HepG2 (cell line): ENCODE measurements at places on chromosomes 12 and 14. TPM values are rescaled to one million over a fixed set of nuclear protein-coding genes. Genes with fewer than 3 reads are reported as not detected.

BIN2 gene
- not detected in 2 replicates for polyA plus RNA-seq

POTEM gene
- polyA plus RNA-seq = not detected in 2 replicates

CCDC177 gene
- not detected in 2 replicates for polyA plus RNA-seq

TMEM229B gene
- polyA plus RNA-seq = 0.69 and 1.6 TPM in 2 replicates

HOXC12 gene
- polyA plus RNA-seq = not detected in 2 replicates

RHEBL1 gene
- 2.5 and 2.9 TPM in 2 replicates for polyA plus RNA-seq

SOAT2 gene
- 108 and 131 TPM in 2 replicates for polyA plus RNA-seq

OR10A7 gene
- polyA plus RNA-seq = not detected in 2 replicates

ERP29 gene
- polyA plus RNA-seq = 111 and 120 TPM in 2 replicates

CLEC12A gene
- polyA plus RNA-seq = not detected in 2 replicates

IFNG-AS1 gene
- polyA plus RNA-seq = not detected in 2 replicates

KLHL28 gene
- polyA plus RNA-seq = 2.7 and 3.4 TPM in 2 replicates

CEBPE gene
- polyA plus RNA-seq = 0.09 and 0.10 TPM in 2 replicates

RNU4-1 gene
- polyA plus RNA-seq = not detected in 2 replicates

KRT71 gene
- polyA plus RNA-seq = not detected in 2 replicates

OAS2 gene
- polyA plus RNA-seq = 0.05 and 0.10 TPM in 2 replicates

FANCM gene
- polyA plus RNA-seq = 1.1 and 2.6 TPM in 2 replicates

EPYC gene
- not detected in 2 replicates for polyA plus RNA-seq

RHOJ gene
- polyA plus RNA-seq = 1.3 and 1.4 TPM in 2 replicates

RNF212B gene
- polyA plus RNA-seq = 0.05 TPM in 1 of 2 replicates, not detected in the other

SERPINA10 gene
- polyA plus RNA-seq = 17.3 and 20.2 TPM in 2 replicates

TUBA1C gene
- 924 and 1,075 TPM in 2 replicates for polyA plus RNA-seq

SLC6A15 gene
- polyA plus RNA-seq = not detected in 2 replicates

GNB3 gene
- 3.6 and 3.8 TPM in 2 replicates for polyA plus RNA-seq

DHRS4L2 gene
- 24.7 and 24.8 TPM in 2 replicates for polyA plus RNA-seq

TAS2R8 gene
- polyA plus RNA-seq = not detected in 2 replicates

SNX6 gene
- 62.9 and 92.3 TPM in 2 replicates for polyA plus RNA-seq

TMTC2 gene
- 0.63 and 0.76 TPM in 2 replicates for polyA plus RNA-seq

C12orf56 gene
- 0.07 TPM in 1 of 2 replicates, not detected in the other for polyA plus RNA-seq

DPPA3 gene
- polyA plus RNA-seq = not detected in 2 replicates

NRIP2 gene
- not detected in 2 replicates for polyA plus RNA-seq

SNRPF gene
- 24.3 and 31.7 TPM in 2 replicates for polyA plus RNA-seq

SSPN gene
- not detected in 2 replicates for polyA plus RNA-seq

PTPRO gene
- polyA plus RNA-seq = 0.04 TPM in 1 of 2 replicates, not detected in the other

TMEM260 gene
- polyA plus RNA-seq = 6.4 and 7.7 TPM in 2 replicates

SLC5A8 gene
- not detected in 2 replicates for polyA plus RNA-seq

GRIP1 gene
- polyA plus RNA-seq = 0.08 TPM in 1 of 2 replicates, not detected in the other

PSME1 gene
- polyA plus RNA-seq = 144 and 159 TPM in 2 replicates

FOXM1 gene
- polyA plus RNA-seq = 13.0 and 17.1 TPM in 2 replicates

TAS2R19 gene
- polyA plus RNA-seq = 0.30 and 0.62 TPM in 2 replicates

TAS2R13 gene
- 0.27 and 0.33 TPM in 2 replicates for polyA plus RNA-seq

ABCB9 gene
- 4.8 and 5.1 TPM in 2 replicates for polyA plus RNA-seq

TSPAN9 gene
- 42.3 and 58.2 TPM in 2 replicates for polyA plus RNA-seq

TSPAN11 gene
- 0.01 TPM in 2 replicates for polyA plus RNA-seq

PTGDR gene
- not detected in 2 replicates for polyA plus RNA-seq

LMO3 gene
- polyA plus RNA-seq = not detected in 2 replicates

BDKRB1 gene
- 0.05 TPM in 1 of 2 replicates, not detected in the other for polyA plus RNA-seq

CLEC6A gene
- not detected in 2 replicates for polyA plus RNA-seq

PRB2 gene
- polyA plus RNA-seq = not detected in 2 replicates

CIDEB gene
- 110 and 143 TPM in 2 replicates for polyA plus RNA-seq

RAD51AP1 gene
- polyA plus RNA-seq = 6.7 and 16.6 TPM in 2 replicates

NAV3 gene
- 0.01 and 0.14 TPM in 2 replicates for polyA plus RNA-seq

INHBC gene
- polyA plus RNA-seq = 12.7 and 13.8 TPM in 2 replicates

CFAP251 gene
- 0.30 and 0.47 TPM in 2 replicates for polyA plus RNA-seq

TDRD9 gene
- polyA plus RNA-seq = not detected in 2 replicates
